ENCODE measurements at places on chromosomes 3 and 15. TPM values are rescaled to one million over a fixed set of nuclear protein-coding genes. Genes with fewer than 3 reads are reported as not detected.
A peak's percentile ranks its signal among the peaks of the same experiment; 100 is the strongest.

DNA sequence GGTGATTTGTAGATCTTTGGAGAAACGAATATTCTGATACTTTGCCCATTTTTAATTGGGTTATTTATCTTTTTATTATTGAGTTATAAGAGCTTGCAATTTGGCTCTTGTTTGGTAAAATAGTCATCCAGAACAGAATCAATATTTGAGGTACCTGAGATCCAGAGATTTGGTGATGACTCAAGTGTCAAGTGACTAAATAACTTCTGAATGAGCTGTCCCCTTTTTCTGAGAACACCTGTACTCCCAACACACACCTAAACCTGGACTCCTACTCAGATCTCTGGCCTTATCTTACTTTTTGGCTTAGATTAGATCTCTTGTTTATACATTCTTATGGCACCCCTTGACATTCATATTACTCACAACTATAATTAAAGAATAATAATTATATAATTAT, 3.1 kb upstream of the TRA2B start:
- peaks cover 19% of the 10 kb centered on the region for H3K36me3 ChIP-seq
- H3K4me1 ChIP-seq: peaks cover 8% of the 10 kb centered on the region
- no peak overlapping the region for H3K4me3 ChIP-seq
- H3K27ac ChIP-seq: no peak overlapping the region

DNA sequence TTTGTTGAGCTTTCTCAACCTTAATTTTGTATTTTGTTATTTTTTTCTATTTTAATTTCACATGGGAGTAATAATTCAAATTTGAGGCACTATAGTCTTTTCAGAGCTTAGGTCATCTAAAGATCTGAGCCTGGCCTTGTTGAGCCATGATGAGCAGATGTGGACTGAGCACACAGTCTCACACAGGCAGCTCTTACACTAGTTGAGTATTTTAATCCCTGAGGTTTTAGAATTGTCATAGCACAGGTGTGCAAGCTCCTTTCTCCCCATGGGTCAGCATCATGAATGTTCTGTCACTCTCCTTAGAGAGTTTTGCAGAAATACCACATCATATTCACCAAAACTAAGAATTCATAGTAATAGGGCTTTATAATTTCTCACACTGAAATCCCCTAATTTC, 4.9 kb downstream of the ZBTB38 start:
- no peaks in the 10 kb centered on the region for H3K27me3 ChIP-seq
- H3K4me1 ChIP-seq: peaks cover 24% of the 10 kb centered on the region
- H3K4me3 ChIP-seq: no peak overlapping the region
- H3K27ac ChIP-seq: no peak overlapping the region

GRCh38 chr3:129346695-129347457, 68.2 kb downstream of the HMCES start:
- peak overlapping the region; percentile 44 for H3K4me3 ChIP-seq
- peaks cover 4% of the 10 kb centered on the region for H3K4me1 ChIP-seq
- no peak overlapping the region for H3K27ac ChIP-seq
- H3K36me3 ChIP-seq: no peaks in the 10 kb centered on the region
- DNase-seq: no peak
- peaks cover 22% of the 10 kb centered on the region for H3K27me3 ChIP-seq

DNA sequence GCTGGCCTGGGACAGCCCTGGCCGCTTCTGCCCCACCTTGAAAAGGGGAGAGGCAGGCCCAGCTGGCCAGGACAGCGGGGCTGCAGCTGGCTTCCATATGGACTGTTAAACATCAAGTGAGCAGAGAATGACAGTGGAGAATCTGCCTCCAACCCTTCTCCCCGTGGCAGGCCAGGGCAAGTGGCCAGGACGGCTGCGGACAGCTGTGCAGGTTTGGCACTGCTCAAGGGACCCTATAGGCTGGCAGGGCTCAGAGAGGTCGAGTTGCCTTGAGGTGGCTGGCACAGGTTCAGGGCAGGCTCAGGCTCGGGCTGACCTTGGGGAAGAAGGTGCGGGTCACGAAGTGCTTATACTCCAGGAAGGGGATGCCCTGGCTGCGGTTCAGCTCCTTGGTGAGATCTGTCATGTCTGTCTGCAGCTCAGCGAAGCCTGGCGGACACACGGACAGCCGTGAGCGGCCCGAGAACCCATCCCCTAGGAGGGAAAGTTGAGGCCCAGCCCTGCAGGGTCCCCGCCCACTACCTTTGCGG, 24.3 kb downstream of the H1-8 start:
- no peaks in the 10 kb centered on the region for H3K4me1 ChIP-seq
- no peak for DNase-seq
- H3K27ac ChIP-seq: no peak overlapping the region
- no peaks in the 10 kb centered on the region for H3K27me3 ChIP-seq
- no peaks in the 10 kb centered on the region for H3K36me3 ChIP-seq

- H3K4me3 ChIP-seq: no peak overlapping the region
- H3K27ac ChIP-seq: no peak overlapping the region
- H3K4me1 ChIP-seq: peaks cover 4% of the 10 kb centered on the region
- no peaks in the 10 kb centered on the region for H3K27me3 ChIP-seq
Measured at GRCh38 chr3:113183748-113184661, 27.4 kb upstream of the BOC start.

GRCh38 chr3:37462452-37462851, 288.1 kb upstream of the LRRFIP2 start:
- H3K36me3 ChIP-seq: peaks cover 4% of the 10 kb centered on the region
- no peak for DNase-seq
- H3K27ac ChIP-seq: no peak overlapping the region
- peaks cover 19% of the 10 kb centered on the region for H3K4me1 ChIP-seq
- no peak overlapping the region for H3K4me3 ChIP-seq
- no peaks in the 10 kb centered on the region for H3K27me3 ChIP-seq

DNA sequence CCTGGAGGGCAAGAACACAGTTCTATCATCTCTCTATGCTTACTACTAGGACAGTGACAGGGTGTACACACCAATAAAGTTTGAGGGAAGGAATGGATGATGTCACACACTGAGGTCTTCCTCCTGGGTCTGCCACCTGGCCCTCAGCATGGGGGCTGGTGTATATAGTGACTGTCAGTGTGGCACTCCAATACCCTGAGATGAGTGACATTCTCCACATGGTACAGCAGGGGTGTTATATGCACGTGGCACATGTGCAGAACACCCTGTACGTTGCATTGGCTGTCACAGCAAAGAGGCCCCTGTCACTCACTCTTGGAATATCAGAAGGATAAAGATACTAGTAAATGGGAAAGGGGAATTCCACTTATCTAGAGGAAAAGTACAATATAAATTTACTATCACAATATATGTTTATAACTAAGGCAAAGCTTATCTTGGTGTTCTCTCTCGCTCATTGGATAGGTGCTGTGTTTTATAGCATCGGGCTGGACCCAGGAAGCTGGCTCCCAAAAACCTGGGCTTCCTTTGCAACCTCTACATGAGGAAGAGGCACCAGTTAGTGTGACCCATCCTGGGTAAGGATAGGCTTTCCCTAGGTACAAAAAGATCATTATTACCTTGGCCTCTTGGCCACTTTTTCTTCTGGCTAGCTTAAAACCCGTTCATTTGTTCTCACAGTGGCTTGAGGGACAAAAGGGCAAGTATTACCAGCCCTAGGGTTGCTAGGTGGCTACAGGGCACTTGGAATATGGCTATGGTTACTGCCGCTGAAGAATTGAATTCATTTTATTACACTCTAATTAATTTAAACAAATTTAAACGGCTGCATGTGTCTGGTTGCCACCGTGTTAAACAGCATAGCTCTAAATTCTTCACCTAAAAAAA, 54.8 kb upstream of the HES1 start:
- H3K4me1 ChIP-seq: peaks cover 48% of the 10 kb centered on the region
- peaks cover 7% of the 10 kb centered on the region for H3K27me3 ChIP-seq
- H3K27ac ChIP-seq: no peak overlapping the region
- DNase-seq: no peak

GRCh38 chr3:186169379-186169778, 60.5 kb upstream of the ETV5 start:
- H3K27ac ChIP-seq: no peak overlapping the region
- no peaks in the 10 kb centered on the region for H3K4me1 ChIP-seq
- peaks cover 4% of the 10 kb centered on the region for H3K36me3 ChIP-seq
- H3K27me3 ChIP-seq: peaks cover 20% of the 10 kb centered on the region
- H3K4me3 ChIP-seq: no peak overlapping the region

DNA sequence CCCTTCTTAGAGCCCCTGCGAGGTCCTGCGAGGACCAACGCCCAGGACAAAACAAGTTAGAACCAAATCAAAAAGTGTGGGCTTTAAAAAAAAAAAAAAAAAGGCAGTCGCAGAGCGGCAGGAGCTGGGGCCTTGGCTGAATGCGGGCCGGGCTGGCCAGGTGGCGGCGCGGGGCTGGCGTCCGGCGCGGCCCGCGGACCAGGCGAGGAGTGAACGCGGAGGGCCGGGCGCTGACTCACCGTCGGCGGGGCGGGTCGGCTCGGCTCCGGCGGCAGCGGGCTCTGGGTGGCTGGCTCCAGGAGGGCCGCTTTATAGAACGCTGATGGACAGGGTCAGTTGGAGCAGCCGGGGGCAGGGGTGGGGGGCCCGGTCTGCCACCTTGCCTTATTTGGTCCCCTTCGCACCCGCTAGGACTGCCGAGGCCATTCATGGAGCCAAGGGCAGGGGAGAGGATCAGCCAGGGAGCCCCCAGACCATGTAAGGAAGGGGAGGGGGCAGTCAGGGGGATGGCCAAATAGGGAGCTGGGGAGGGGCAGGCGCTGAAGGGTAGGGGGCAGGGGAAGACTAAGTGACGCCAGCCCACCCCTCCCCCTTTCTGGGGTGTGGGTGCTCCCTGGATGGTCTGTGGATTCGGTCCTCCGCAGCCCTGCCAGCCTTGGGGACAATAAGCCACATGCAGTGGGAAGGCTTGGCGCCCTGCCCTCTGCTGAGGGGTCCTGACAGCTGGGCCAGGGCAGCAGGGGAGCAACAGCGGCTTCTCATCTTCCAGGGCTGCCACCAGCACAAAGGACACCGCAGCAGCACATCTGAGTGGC, at the start of gene ACTC1:
ACTC1 (minus strand) TSS at position 283 of the 815 bp plus-strand sequence. CDS start 741 bp downstream, outside the sequence.
- H3K27me3 ChIP-seq: peaks cover 74% of the 10 kb centered on the region
- H3K4me1 ChIP-seq: peaks cover 9% of the 10 kb centered on the region
- H3K36me3 ChIP-seq: no peaks in the 10 kb centered on the region
- H3K4me3 ChIP-seq: peak within 1 kb of the TSS; percentile 59
- H3K27ac ChIP-seq: no peak within 1 kb of the TSS

DNA sequence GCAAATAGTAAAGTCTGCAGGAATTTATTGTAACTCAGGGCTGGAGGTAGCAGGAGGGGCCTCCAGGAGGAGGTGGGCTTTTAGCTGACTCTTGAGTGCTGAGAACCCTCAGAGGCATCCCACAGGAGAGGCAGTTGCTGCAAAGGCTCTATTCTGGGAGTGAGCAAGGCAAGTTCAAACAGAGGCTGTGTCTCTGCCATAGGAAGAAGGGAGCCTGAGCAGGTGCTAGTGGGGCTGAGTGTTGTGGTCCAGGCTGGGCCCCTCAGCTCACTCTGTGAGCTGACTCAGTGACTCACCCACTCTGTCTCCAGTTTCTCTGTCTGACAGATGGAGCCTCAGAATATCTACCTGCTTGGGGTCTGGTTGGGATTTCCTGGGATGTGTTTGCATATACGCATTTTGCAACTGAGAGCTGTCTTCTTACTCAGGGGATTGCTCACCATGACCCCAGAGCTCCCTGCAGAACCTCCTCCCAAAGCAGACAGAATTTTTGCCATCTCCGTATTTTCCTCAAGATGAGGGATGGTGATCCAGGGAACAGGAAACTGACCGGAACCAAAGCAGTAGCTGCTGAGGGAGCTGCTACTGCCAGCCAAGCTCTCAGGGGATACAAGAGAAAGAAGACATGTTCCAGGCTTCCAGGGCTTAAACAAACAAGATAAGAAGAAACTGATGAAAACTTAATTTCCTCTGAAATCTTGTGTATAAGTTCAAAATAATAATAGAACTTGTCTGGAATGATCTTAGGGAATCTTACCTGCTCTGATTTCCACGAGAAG, 13.6 kb upstream of the NOX5 start:
- H3K27me3 ChIP-seq: no peaks in the 10 kb centered on the region
- DNase-seq: no peak

GRCh38 chr3:43176666-43177065, 70.8 kb upstream of the POMGNT2 start:
- no peak overlapping the region for H3K4me3 ChIP-seq
- H3K27ac ChIP-seq: peak overlapping the region; percentile 32
- H3K4me1 ChIP-seq: peaks cover 22% of the 10 kb centered on the region
- DNase-seq: no peak

- peaks cover 22% of the 10 kb centered on the region for H3K4me1 ChIP-seq
- H3K4me3 ChIP-seq: no peak overlapping the region
- H3K36me3 ChIP-seq: no peaks in the 10 kb centered on the region
- peaks cover 10% of the 10 kb centered on the region for H3K27me3 ChIP-seq
Measured at GRCh38 chr3:55202326-55202725, 274.5 kb upstream of the LRTM1 start.

DNA sequence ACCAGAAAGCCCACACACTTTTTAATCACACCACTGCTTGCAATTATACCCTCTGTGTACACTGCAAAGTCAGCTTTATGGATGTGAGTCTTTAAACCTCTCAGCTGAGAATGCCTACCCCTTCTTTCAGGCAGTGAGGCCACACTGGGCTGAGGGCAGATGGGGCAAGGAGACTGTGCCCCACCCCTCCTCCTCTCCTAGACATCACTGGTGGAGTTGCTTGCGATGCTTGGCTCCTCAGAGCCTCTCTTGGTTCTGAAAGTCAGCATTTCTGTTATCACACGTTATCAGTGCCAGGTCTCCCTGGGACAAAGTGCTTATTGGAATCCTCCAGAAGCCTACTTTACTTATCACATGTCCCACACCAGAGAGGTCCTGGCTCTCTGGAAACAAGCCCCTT, 128.2 kb downstream of the ZNF621 start:
- no peak overlapping the region for H3K4me3 ChIP-seq
- H3K36me3 ChIP-seq: no peaks in the 10 kb centered on the region
- H3K27me3 ChIP-seq: peaks cover 5% of the 10 kb centered on the region
- DNase-seq: no peak

- DNase-seq: no peak
- H3K36me3 ChIP-seq: no peaks in the 10 kb centered on the region
- H3K4me3 ChIP-seq: no peak overlapping the region
- peaks cover under 1% of the 10 kb centered on the region for H3K27me3 ChIP-seq
- peaks cover 4% of the 10 kb centered on the region for H3K4me1 ChIP-seq
Measured at GRCh38 chr3:129018751-129019150, 17.6 kb downstream of the EFCC1 start.

DNA sequence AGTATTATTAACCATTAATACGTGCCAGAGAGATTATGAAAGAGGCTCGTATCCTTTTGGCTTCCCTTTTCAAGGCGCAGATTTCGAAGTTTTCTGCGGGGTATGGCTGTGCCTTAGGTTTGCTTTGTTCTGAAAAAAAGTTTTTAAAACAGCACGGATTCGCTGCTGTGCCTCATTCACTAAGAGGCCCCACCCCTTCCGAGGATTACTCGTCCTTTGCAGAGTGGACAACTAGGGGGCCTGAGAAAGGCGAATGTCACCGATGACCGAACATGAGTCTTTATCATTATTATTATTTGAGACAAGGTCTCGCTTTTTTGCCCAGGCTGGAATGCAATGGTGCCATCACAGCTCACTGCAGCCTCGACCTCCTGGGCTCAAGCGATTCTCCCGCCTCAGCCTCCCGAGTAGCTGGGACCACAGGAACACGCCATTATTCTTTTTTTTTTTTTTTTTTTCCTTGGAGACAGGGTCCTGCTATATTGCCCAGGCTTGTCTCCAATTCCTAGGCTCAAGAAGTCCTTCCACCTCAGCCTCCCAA, 684 bp upstream of the RPS27L start:
- peaks cover 16% of the 10 kb centered on the region for H3K36me3 ChIP-seq
- H3K4me3 ChIP-seq: peak overlapping the region; percentile 94
- peak overlapping the region; percentile 100 for H3K27ac ChIP-seq

STX19 gene
- total RNA-seq: 1.3 TPM

USF3 gene
- total RNA-seq: 20.8 TPM

MYLK gene
- 16.8 TPM for total RNA-seq

HYAL3 gene
- 2.9 TPM for total RNA-seq

CPN2 gene
- total RNA-seq: not detected

TJP1 gene
- total RNA-seq: 89.3 TPM

WNT7A gene
- total RNA-seq: 15.1 TPM

MITF gene
- total RNA-seq: 8.7 TPM

LINGO1 gene
- total RNA-seq: 19.6 TPM

FES gene
- total RNA-seq: 3.1 TPM

Data from type B pancreatic cell (in vitro differentiated cells).